ENCODE measurements at places on chromosomes 12 and 14. TPM values are rescaled to one million over a fixed set of nuclear protein-coding genes. Genes with fewer than 3 reads are reported as not detected.

GRCh38 chr14:51454351-51454750 is 197.4 kb upstream of the FRMD6 start:
- peak; percentile 73 for DNase-seq

GRCh38 chr14:78519863-78520262 is 349.7 kb downstream of the NRXN3 start:
- DNase-seq: no peak

GRCh38 chr12:50132505-50133135 is 20.6 kb downstream of the COX14 start:
- no peak for DNase-seq

- DNase-seq: no peak
Measured at GRCh38 chr14:99572173-99572999, 31.6 kb downstream of the CCDC85C start.

DNA sequence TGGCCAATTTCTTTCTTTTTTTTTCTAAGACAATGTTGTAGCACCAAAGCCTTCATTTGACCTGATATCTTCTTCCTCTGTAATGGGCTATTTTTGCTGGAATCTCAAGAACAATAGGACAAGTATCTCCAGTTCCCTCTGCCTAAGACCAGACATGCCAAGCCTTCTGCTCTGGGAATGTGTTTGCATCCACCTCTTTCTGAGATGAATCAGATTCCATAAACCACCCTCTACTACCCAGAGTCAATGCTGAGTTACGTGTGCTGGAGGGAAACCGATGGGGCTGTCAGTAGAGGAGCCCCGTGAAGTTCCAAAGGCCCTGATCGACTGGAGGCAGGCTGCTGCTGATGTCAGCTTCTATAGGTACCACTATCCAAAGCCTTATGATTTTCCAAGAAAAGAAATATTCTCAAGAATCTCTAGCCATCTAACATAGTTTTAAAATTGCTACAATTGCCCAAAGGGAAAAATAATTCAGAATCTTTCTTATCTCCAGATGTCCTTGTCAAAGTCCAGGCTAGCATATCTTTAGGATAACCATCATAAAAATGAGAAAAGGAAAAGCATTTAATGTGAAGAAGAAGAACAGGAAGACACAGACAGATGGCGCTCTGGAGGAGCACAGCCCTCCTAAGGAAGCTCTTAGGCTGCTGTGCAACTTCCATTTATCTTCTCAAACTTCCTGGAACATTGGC is 101.9 kb downstream of the SLC8A3 start:
- DNase-seq: no peak

DNA sequence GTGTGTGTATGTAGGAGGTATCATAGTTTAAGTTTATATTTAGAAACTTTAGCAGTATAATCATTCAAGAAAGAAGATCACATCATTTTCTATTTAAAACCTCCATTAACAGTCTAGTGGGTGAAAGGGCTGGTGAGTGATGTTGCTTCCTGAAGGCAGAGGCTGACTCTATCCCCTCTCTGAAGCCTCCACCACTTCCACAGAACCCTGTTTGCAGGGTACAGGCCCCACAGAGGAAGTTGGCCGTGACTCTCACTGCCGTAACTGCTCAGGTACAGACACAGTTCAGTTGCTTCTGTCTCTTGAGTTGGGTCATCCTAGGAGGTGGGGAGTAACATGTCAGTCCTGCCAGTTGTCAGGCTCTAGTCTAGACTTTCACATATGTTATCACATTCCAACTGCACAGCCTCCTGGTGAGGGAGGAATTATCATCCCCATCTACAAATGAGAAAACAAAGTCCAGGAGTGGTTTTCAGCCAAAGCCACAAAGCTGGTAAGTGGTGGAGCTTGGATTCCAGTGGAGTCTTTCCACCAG is 31.5 kb downstream of the CFL2 start:
- DNase-seq: no peak

GRCh38 chr12:24109381-24110039 is 160.0 kb upstream of the SOX5 start:
- no peak for DNase-seq

GRCh38 chr12:116287842-116288301 is 10.4 kb upstream of the MED13L start:
- DNase-seq: no peak

GRCh38 chr12:43921666-43922337 is 85.9 kb downstream of the TMEM117 start:
- no peak for DNase-seq

DNA sequence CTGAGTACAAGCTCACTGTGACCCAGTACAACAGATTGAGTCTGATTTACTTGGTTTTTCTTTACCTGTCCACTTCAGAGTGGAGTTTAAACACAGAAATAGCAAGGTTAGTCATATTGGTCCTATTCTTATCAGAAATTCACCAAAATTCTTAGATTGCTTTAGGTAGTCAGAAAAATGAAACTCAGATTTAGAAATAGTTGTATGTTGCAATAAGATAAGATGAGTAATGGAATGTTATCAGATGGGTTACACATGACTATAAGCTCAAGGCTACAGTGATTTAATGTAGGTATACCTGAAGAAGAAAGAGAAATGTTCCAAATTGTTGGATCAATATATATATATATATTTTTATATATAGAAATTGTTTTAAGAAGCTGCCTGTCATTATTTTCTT is 524.1 kb downstream of the LRFN5 start:
- no peak for DNase-seq

- no peak for DNase-seq
Measured at GRCh38 chr12:99686142-99686541, 38.6 kb downstream of the GARIN6 start.

GRCh38 chr14:64407329-64407728 is 19.2 kb downstream of the MTHFD1 start:
- no peak for DNase-seq

DNA sequence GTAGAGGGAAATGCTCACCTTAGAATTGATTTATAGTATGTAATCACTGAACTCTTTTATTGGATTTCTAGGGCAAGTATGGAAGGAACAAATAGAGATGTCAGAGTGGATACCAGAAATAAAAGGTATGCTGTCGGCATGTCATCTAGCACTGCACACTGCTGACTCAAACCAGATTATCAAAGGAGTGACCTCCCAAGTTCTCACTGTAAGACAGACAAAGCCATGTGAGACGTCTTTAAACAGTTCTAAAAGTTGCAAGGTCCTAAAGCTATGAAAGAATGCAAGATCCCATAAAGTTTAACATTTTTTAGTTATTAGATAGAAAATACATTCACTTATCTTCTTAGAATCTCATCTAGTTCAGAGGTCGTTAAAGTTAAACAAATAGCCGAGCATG is 70.0 kb upstream of the CPM start:
- no peak for DNase-seq

DNA sequence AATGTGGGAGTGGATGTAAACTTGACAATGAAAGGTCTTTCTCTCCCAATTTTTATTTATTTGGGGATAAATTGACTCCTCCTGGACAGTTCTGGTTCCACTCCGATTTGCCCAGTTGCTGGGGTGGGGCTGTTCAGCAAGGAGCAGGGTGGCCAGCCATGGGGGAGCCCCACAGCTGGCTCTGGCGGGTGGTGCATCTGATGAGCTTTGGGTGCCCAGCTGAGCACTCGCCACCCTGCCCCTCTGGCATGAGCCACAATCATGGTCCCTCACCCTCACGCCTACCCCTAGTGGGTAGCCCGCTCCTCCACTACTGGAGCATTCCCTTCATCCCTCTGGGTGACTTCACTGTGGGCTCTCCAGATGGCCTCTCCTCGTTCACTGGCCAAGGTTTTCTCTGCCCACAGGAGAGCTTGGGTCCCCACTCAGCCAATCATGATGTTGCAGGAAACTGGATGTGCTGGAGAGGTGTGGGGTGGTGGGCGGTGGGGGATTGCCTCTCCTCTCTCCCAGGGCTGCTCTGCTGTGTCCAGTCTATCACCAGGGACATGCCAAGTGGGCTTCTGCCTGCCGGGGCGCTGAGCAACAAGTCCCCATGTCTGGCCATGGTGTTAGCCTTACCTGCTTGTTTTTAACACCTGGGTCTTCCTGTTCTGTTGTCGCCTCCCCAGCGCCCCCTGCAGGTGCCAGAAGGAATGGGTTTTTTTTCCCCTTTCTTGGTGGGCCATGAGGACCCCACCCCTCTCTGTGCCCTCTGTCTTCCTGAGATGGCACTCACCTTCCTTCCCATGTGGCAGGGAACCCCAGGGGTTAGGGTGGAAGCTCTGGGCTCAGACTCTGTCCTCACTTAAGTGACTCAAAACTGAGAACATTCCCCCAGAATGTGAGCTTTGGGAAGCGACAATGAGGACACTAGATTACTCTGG is 3.4 kb downstream of the CYP46A1 start:
- DNase-seq: no peak

- no peak for DNase-seq
Measured at GRCh38 chr14:76977793-76978720, 50.5 kb downstream of the IRF2BPL start.

- no peak for DNase-seq
Measured at GRCh38 chr14:59359431-59360124, 105.6 kb downstream of the GPR135 start.

GRCh38 chr14:86933460-86933859 is 1059.5 kb downstream of the GALC start:
- no peak for DNase-seq

GRCh38 chr12:71440763-71441748 is 1.5 kb downstream of the LGR5 start:
- no peak for DNase-seq

DNA sequence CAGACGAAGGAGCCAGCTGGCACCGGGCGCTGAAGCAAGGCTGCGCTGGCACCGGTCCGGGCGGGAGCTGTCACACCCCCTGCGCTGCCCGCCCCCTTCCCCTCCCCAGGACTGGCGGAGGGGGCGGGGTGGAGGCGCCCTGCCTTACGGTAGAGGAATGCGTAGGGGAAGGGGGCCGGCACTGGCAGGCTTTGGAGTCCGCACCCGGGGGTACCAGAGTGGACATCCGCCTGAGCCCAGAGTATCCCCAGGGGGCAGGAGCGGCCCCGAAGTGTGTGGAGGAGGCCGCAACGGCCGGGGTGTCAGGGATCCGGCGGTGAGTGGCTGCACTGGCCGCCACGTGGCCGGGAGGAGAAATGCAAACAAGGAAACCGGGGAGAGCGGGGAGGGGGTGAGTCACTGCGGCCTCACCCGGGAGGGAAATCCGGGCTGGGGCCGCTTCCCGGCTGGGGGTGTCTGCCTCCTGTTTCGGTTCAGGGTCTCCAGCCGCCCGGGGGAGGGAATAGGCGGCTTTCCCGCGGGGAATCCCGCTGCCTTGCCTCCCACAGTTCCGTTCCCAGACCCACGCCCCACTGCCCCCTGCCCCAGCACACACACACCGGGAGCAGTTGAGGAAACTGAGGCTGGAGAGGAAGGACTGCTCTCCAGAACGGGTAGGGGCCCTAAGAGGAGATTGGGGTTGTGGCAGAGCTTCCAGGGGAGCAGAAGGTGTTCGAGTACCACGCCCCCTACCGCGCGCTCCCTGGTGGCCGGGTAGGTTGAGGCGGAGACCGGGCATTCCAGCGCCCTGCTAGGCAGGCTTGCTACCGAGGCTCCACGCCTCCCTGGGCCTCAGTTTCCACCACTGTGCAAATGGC is at the start of gene RAPGEF3:
Gene RAPGEF3, minus strand, starts transcription at position 47 of the 857 bp plus-strand sequence. CDS start 324 bp downstream, outside the sequence.
- peak; percentile 93 for DNase-seq

DNA sequence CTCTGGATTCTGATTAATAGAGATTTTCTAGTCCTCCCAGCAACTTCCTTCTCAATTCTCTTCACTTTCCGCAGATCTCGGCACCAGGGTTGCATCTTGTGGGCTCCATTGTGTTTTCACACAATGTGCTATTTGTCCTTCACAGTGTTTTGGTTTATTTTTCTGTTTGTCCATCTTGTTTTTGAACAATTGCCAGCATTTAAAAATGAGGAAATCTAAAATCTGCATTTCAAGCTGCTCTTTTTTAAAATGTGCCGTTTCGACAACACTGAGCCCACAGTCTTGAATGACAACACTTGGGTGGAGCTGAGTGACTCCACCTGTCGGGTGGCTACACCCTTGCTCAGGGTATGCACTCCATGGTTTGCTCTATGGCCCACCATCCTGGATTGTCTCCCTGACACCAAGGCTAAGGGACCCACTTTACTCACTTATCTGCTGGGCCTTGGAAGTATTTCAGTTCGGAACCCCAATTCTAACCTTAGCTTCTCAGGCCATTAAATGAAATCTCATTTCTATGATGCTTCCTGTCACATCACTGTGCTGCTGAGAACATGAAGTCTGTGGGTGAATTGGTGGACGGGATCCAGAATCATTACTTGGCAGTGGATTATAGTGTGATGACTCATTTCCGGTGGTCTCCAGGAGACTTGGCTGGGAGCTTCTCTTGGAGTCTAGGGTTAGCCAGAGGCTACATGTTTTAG is 3.4 kb upstream of the MYRFL start:
- peak; percentile 54 for DNase-seq

DNA sequence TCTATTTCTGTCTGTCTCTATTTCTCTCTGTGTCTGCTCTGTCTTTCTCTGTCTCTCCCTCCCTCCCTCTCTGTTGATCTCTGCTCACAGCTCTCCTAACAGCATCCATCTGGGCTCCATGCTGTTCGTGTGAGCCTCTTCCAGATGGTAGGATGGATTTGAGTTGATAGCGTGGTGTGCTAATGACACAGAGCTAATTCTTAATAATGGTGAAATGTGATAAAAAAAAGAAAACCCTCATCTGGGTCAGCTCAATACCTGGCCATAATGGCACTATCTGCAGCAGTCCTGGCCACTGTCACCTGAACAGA is 96.4 kb downstream of the AACS start:
- DNase-seq: no peak

DNA sequence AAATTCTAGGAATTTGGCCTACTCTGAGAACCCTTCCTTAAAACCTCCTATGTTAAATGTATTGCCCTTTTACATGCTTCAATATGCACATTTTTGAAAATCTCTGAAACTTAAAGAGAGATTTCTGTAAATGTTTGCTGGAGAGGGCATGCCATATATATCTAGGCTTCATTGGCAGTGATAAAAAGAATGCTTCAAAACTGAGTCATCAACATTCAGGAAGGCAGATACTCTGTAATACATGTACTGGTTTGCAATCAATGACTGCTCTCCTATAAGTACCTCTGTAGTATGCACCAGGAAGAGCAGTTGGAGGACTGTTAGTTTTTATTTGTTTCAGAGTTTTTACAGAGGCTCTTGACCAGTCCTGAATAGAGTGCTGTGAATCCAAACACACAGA is 739.9 kb downstream of the SLC16A7 start:
- no peak for DNase-seq

- no peak for DNase-seq
Measured at GRCh38 chr12:12997156-12997555, 2.9 kb downstream of the HEBP1 start.

Gene ATL1
- total RNA-seq: not detected

Gene C1RL
- total RNA-seq: 3.7 TPM

Gene TSHR
- total RNA-seq: 0.20 TPM

Gene TMCC3
- total RNA-seq: not detected

Gene MAP3K9
- total RNA-seq: 0.17 TPM

Gene KIF21A
- 11.8 TPM for total RNA-seq

Gene CFAP54
- total RNA-seq: not detected

Gene LAG3
- 0.17 TPM for total RNA-seq

Gene ALX1
- 4.0 TPM for total RNA-seq

Gene NTF3
- not detected for total RNA-seq

Gene CACNB3
- total RNA-seq: 13.9 TPM

Gene CFAP251
- 0.74 TPM for total RNA-seq

Gene MUCL1
- total RNA-seq: not detected

Gene PDE3A
- total RNA-seq: 0.03 TPM

Gene C3AR1
- not detected for total RNA-seq

Data from MG63 (cell line).